Thoracic aorta endothelial cell (primary cell): ENCODE measurements at places on chromosomes 5 and 9. TPM values are rescaled to one million over a fixed set of nuclear protein-coding genes. Genes with fewer than 3 reads are reported as not detected.

The THBS4 gene
- not detected in 2 replicates for total RNA-seq

The SLC22A4 gene
- 3.9 and 6.0 TPM in 2 replicates for total RNA-seq

The FAT2 gene
- total RNA-seq = under 0.01 TPM in 1 of 2 replicates, not detected in the other

The TTF1 gene
- 12.5 and 14.1 TPM in 2 replicates for total RNA-seq

The JAKMIP2 gene
- total RNA-seq = not detected in 2 replicates

The NEUROG1 gene
- not detected in 2 replicates for total RNA-seq

The CXCL14 gene
- not detected in 2 replicates for total RNA-seq
